ENCODE measurements at places on chromosomes 11 and 22. TPM values are rescaled to one million over a fixed set of nuclear protein-coding genes. Genes with fewer than 3 reads are reported as not detected.

GRCh38 chr11:64252003-64252872 is 908 bp downstream of the PLCB3 start:
- DNase-seq: no peak

- no peak for DNase-seq
Observed at GRCh38 chr11:60923800-60924109, 505 bp upstream of the TMEM132A start.

GRCh38 chr22:43228330-43228729 is 41.4 kb upstream of the TTLL12 start:
- peak; percentile 16 for DNase-seq

DNA sequence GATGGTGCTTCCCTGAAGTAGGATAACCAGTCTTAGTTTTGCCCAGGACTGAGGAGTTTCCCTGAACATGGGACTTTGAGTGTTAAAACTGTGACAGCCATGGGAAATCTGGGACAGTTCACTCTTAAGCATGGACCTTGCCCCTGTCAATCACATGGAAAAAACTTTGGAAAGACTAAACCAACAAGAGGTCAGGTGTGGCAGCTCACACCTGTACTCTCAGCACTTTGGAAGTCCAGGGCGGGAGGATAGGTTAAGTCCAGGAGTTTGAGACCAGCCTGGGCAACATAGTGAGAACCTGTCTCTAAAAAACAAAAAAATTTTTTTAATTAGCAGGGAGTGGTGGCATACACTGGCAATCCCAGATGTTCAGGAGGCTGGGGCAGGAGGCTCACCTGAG is 3.3 kb upstream of the AMBRA1 start:
- DNase-seq: no peak

DNA sequence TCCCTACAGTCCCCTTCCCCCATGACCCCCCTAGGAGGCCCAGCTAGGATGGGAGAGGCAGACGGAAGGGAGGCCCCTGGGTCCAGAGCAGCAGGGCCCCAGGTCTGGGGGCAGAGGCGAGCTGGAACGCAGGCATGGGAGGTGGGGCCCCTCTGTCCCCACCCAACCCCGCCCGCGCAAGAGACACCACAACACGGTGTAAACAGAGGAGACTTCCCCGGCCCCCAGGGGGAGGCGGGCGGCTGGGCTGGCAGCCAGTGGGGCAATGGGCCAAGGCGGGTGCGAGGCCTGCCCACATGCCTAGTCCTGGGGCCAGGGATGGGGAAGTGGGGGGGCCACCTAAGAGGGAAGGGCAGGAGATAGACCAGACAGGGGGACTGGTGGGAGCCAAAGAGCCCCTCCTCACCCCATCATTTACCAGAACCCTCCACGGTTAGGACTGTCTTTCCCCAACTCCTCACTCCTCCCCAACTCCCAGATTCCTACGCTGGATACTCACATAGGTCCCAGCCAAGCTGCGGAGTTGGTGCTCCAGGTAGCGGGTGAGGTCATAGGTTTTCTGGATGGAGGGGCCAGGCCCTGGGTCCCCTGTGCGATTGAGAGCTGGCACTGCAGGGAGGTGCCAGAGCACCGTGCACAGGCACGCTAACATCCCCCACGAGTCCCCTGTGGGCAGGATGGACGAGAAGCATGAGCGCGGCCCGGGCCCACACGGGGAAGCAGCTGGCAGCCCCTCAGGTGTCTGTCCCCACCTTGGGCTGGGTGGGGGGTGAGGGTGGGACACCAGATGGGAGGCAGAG is 6.2 kb downstream of the CLCF1 start:
- no peak for DNase-seq

- no peak for DNase-seq
Observed at GRCh38 chr11:31692466-31692865, 118.7 kb downstream of the PAX6 start.

DNA sequence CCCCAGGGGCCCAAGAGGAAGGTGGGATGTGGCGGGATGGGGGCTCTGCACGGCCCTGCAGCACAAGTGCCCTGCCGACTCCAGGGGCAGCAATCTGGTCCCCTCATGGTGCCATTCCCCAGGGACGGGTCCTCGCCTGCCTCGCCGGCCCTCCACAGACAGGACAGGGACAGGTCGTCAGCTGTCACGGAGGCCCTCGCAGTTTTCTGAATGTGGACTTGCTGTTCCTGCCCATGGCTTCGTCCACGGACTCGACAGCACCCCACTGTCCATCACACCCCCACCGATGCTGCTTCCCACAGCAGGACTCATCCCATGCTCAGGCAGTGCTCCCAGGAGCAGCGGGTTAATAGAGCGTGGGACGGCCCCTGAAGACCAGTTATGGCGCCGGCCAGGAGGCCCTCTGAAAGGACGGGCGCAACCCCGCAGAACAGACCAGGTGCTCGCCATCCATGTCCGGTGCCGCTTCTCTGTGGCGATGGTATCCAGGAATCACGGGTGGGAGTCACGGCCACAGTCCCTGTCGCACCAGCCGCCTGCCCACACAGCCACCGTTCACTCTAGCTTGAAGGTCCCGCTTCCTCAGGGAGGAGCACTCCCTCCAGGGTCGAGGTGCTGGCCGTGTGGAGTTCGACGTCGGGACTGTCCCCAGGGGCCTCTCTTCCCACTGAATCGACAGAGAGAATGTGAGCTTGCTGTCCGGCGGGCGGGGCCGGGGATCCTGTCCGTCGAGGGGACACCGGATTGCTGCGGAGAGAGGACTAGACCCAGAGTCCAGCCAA is 18.5 kb upstream of the MUC2 start:
- DNase-seq: no peak

The ANKK1 gene
- total RNA-seq: not detected

The CYP2R1 gene
- 14.3 TPM for total RNA-seq

The GAL3ST1 gene
- total RNA-seq: not detected

All from fibroblast of the aortic adventitia (primary cell).